Naive thymus-derived CD8-positive, alpha-beta T cell (primary cell): ENCODE measurements at places on chromosomes 1 and 21. TPM values are rescaled to one million over a fixed set of nuclear protein-coding genes. Genes with fewer than 3 reads are reported as not detected.

OR2L5 gene
- 0.19 TPM for total RNA-seq

- no peak for DNase-seq
- no peak within 1 kb of the TSS for H3K4me3 ChIP-seq
- peak within 1 kb of the TSS; percentile 20 for H3K27ac ChIP-seq
- no peaks in the 10 kb centered on the region for H3K36me3 ChIP-seq
- H3K4me1 ChIP-seq = peaks cover 50% of the 10 kb centered on the region
These were observed at the start of gene TMPRSS3 for GRCh38 chr21:42395905-42396651. Gene TMPRSS3 (minus strand): TSS chr21:42396052. CDS start chr21:42395417, 635 bp downstream.

- H3K4me3 ChIP-seq = no peak overlapping the region
- H3K27ac ChIP-seq = no peak overlapping the region
- no peaks in the 10 kb centered on the region for H3K36me3 ChIP-seq
- no peak for DNase-seq
These were observed 5.7 kb upstream of the ZNF697 start for GRCh38 chr1:119653839-119654170.

CD1D gene
- 0.27 TPM for total RNA-seq

DNA sequence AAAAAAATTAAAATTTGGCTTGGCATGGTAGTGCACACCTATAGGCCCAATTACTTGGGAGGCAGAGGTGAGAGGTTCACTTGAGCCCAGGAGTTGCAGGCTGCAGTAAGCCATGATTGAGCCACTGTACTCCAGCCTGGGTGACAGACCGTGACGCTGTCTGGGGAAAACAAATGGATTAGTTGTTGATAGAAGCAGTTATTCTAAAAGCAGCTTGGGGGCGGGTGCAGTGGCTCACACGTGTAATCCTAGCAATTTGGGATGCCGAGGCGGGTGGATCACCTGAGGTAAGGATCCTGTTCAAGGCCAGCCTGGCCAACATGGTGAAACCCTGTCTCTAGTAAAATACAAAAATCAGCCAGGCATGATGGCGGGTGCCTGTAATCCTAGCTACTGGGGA is 40.3 kb downstream of the KIF1B start:
- no peaks in the 10 kb centered on the region for H3K27me3 ChIP-seq
- no peaks in the 10 kb centered on the region for H3K36me3 ChIP-seq
- DNase-seq = no peak

TAS1R3 gene
- 3.0 TPM for total RNA-seq
